ENCODE measurements at places on chromosomes 4 and X.

- no peak for DNase-seq
Observed at GRCh38 chr4:38021751-38022150, 61.6 kb downstream of the PTTG2 start.

- no peak for DNase-seq
Observed at GRCh38 chrX:52990848-52991247, 32.5 kb upstream of the FAM156A start.

DNA sequence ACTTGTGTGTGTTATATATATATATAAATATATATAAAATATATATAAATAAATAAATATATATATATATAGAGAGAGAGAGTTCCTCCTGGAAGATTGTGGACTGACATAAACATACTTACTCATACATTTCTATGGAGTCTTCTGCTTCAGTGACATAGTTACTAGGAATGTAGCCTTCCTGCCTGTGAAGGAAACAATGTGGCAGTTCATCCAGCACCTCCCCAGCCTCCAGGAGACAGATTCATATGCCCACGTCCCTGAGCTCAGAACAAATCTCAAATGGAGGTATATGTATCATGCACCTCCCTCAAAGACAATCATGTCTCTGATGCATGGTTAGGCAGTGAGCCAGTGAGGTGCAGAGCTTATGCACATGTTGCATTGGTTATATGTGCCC, 11.4 kb upstream of the TIMM8A start:
- DNase-seq = no peak

- DNase-seq = no peak
Observed at GRCh38 chr4:6054162-6054922, 36.1 kb upstream of the C4orf50 start.

GRCh38 chr4:146522869-146523205, 1.1 kb upstream of the SLC10A7 start:
- no peak for DNase-seq

DNA sequence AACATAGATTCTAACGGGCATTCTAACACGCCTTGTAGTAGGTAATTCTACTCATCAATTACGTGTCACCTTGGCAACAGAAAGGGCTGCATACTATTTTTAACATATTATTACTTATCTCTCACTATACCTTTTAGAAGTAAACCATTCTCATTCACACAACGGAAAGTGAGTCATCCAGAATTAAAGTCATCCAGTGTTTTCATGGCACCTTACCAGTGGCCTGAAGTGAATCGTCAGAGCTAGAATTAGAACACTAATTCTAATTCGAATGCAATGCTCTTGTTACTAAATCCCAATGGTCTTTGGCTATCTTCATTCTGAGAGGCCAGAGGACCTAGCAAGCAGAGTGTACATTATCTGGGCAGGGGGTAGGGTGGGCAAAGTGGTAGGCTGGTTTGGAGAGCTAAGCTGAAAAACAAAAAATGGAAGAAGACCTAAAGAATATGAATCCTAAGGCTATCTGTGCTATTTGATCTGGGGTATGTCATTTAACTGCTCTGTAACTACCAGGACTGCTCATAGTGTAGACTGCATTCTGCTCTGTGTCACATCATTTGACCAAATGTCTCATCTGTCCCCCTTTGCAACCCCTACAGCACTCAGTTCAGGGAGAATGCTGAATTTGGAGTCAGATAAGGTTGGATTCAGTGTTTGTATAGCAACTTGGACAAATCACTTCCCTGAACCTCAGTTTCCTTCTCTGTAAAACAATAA, 96.5 kb downstream of the HDAC8 start:
- DNase-seq = no peak

- no peak for DNase-seq
Observed at GRCh38 chr4:67087897-67088296, 457.4 kb downstream of the CENPC start.

GRCh38 chr4:52600275-52600674, 58.8 kb downstream of the USP46 start:
- no peak for DNase-seq

DNA sequence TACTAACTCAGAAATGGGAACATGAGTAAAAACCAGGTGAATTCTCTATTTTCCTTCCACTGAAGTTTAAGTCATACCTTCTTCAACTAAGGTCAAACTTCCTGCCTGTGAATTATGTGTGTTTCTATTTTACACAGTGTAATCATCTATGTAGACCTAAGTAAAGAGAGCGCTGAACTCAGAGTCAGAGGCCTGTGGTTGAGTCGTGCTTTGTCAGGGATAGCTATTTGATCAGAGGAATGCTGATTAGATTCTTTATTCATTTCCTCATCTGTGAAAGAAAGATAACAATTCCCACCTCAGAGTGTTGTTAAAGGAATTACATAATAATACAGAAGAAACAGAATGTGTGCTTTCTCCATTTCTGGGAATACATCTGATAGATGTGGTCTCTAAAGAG, 654.1 kb downstream of the STIM2 start:
- DNase-seq = no peak

GRCh38 chrX:21383546-21383945, 9.3 kb downstream of the CNKSR2 start:
- no peak for DNase-seq

GRCh38 chrX:8988446-8988845, 45.5 kb downstream of the FAM9B start:
- no peak for DNase-seq

GRCh38 chr4:10677796-10678497, 6.6 kb downstream of the CLNK start:
- no peak for DNase-seq

GRCh38 chr4:33411182-33411581, 2691.0 kb downstream of the PCDH7 start:
- no peak for DNase-seq

- DNase-seq = no peak
Observed at GRCh38 chrX:74636749-74637314, 22.4 kb upstream of the RLIM start.

GRCh38 chrX:134388161-134389109, 71.5 kb upstream of the HPRT1 start:
- DNase-seq = no peak

DNA sequence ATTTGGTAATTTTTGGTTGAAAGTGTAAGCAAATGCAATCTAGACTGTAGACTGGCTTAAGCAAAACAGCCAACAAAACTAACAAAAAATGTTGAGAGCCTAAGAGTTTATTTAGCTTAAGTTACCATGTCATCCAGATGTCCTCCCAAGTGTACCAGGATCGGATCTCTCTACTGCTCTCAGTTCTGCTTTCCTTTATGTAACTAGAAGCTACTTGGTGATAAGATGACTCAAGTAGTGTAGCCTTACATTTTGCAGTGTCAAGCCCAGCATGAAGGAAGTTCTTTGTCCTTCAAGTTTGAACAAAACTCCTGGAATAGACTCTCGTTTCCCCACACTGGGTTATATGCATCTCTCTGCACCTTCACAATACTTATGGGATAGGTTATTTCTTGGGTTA, 1500.0 kb downstream of the STIM2 start:
- DNase-seq = no peak

GRCh38 chrX:71618303-71618721, at the start of gene CXCR3:
Gene CXCR3, minus strand, starts transcription at chrX:71618511. Its CDS starts 62 bp downstream, at chrX:71618449.
- DNase-seq = no peak

GRCh38 chr4:47939456-47939855, 25.1 kb upstream of the NFXL1 start:
- no peak for DNase-seq

DNA sequence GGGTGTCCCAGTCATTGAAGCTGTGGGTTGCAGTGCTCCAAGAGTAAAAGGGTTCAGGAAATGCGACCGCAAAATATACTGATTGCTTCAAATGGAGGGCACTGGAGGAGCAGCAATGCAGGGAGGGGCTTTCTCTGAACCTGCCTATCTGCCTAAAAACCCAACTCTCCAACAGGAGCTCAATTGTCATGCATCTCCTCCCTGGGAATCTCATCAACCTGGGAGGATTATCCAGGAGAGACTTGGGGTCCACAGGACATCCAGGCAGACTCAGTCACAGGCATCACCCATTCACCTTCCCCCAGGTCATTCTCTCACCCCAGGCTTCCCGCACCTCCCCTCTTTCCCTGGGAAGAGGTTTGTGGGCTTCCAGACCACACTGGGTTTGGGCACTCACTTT, 38.2 kb upstream of the TLR3 start:
- DNase-seq = no peak

- DNase-seq = no peak
Observed at GRCh38 chrX:24694825-24695224, 1.1 kb downstream of the POLA1 start.

DNA sequence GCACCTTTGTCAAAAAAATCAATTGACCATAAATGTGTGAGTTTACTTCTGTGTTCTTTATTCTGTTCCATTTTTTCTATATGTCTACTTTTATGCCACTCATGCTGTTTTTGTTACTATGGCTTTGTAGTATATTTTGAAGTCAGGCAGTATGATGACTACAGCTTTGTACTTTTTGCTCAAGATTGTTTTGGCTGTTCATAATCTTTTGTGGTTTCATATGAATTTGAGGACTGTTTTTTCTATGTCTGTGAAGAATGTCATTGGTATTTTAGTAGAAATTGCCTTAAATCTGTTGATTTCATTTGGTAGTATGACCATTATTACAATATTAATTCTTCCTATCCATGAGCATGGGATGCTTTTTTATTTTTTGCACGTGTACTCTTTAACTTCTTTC, 346.8 kb downstream of the PPP3CA start:
- DNase-seq = no peak

DNA sequence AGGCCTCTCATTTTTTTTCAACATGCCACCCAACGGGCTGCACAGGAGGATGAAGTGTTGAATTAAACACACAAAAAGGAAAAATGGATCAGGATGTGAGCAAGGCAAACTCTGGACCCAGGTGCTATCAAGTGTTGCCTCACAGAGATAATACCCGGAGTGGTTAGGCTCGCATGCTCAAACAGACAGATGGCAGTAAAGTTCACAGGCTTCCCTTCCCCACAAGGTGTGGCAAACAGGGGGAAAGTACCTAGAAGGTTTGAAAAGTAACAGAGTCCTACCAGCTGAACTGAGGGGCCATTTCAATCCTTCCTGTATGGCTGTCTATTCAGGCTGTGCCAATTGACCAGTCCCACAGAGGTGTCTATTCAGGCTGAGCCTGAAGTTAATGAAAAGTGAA, 123.9 kb upstream of the GC start:
- no peak for DNase-seq

DNA sequence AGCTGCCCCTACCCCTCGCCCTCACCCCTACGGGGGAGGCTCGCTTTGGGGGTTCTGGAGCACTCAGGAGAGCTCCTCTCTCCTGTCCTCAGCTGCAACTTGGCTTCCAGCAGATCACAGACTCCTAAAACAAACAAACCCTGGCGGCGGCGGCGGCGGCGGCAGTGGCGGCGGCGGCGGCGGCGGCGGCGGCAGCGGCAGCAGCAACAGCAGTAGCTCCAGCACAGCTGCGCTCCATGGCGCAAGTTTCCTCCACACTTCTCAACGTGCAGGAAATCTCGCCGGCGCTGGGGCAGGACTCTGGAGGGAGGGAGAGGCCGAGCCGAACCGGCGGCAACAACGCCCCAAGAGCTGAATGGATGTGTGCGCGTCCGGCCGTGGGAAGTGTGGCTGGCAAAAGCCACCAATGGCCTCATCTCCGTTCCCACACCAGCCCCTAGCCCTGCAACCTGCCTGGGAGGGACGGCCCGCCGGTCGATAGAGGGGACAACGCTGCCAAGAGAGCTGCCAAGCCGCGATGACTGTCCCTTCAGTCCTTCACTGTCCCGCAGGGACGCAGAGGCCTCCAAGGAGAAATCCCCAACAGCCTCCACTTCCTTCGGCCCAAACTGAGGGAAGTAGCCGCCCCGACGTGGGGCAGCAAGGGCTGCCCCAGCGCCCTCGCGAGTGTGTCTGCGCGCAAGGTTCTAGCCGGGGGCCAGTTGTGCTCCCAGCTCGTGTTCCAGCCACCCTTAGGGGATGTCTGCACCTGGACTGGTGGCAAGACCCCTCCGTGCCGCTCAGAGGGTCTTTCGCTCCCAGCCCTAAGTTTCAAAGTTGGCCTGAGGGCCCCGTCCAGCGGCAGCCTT, 775 bp downstream of the SHROOM4 start:
- DNase-seq = peak; percentile 46

- no peak for DNase-seq
Observed at GRCh38 chr4:8310306-8310705, 40.8 kb downstream of the HTRA3 start.
